ENCODE measurements at places on chromosomes 7 and 10. TPM values are rescaled to one million over a fixed set of nuclear protein-coding genes. Genes with fewer than 3 reads are reported as not detected.

GRCh38 chr7:91151916-91152315 lies 112.3 kb upstream of the FZD1 start:
- no peak for DNase-seq

- DNase-seq, result no peak
These were observed 422.6 kb upstream of the NUPR2 start for GRCh38 chr7:56538541-56539429.

DNA sequence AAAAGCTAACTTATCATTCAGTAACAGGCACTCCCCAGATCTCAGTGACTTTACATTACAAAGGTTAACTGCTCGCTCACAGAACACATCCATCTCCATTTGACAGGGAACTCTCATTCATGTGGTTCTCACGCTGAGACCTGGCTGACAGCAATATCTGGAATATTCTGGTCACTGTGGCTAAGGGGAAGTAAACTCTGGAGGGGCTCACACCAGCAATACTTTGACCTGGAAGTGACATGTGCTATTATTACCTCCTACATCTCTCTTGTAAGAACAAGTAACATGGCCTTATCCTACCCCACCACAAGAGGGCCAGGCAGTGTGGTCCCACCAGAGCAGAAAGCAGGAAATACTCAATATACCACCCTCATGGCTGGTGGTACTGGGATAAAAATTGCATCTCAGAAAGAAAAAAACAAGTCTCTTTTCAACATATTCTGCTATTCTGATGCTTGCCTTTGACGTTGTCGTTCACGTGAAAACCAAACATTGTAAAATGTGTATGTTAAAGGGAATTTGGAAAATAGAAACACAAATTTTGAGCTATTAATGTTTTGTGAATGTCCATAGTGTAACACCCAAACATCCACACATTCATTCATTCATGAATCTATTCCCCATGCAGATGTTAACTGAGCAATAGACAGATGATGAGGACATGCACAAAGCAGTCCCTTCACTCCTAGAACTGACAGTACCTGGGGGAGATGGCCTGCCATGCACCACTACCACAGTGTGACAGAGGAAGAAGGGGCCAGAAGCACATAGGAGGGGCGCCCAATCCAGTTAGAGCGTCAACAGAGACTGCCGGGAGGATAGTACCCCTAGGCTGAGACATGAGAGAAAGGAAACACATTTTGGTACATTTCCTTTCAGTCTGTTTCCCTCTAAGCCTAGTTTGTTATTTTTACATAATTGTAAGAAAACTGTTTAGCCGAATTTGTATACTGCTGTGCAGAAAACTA lies 166.0 kb upstream of the SP4 start:
- no peak for DNase-seq

- DNase-seq, result no peak
These were observed 615.8 kb downstream of the CCSER2 start for GRCh38 chr10:84944187-84944586.

- DNase-seq, result no peak
These were observed 68.4 kb upstream of the TMEM229A start for GRCh38 chr7:124101173-124101768.

DNA sequence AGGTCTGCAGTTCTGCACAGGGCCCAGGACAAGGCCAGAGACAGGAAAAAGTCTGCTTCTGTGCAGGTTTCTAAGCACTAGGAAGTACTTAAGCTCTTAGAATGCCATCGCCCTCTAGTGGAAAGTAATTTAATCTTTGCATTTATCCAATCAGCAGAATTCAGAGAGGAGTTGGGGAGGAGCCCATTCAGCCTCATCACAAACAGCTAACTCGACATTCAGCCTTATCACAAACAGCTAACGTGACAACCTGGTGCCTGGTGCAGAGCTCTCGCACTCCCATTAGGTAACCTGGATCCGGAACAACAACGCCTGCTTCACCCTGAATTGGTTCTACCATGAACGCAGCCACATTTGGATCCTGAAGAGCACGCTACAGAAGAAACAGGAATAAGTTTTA lies 15.2 kb downstream of the OAT start:
- no peak for DNase-seq

DNA sequence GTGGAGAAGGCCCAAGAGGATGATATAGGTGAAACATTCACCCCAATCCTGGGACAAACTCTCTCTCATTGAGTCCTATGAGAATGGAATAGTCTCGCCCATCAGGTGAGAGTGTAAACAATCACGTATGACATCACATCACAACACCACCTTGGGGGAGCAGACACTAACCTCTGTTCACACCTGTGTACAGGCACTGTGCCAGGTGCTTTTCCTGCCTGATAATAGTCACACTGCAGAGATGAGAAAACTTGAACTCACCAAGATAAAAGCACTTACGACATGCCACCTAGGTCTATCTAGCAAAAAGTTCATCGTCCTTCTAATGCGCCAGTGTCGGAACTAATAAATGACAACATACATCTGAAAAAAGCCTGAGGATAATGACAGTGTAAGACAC lies 187.8 kb downstream of the FAM107B start:
- no peak for DNase-seq

DNA sequence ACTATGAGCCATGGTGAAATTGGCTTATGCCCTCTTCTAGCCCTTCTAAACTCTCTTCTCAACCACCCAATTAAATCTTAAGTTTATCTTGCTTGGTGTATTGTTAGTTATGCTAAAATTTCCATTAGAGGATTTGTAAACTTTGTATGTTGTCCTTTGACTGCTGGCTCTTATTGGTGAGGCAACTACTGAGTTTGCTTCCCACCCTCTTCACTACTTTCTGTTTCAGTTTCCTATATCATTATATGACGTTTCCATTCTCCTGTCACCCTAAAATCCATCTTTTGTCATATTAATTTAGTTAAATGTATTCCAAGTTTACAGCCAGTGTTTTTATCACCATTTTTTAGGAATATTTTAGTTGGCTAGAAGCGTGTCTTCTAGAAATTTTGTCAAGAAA lies 80.9 kb upstream of the VWC2 start:
- no peak for DNase-seq

GRCh38 chr7:31663072-31663471 lies 23.9 kb upstream of the PPP1R17 start:
- DNase-seq, result no peak

DNA sequence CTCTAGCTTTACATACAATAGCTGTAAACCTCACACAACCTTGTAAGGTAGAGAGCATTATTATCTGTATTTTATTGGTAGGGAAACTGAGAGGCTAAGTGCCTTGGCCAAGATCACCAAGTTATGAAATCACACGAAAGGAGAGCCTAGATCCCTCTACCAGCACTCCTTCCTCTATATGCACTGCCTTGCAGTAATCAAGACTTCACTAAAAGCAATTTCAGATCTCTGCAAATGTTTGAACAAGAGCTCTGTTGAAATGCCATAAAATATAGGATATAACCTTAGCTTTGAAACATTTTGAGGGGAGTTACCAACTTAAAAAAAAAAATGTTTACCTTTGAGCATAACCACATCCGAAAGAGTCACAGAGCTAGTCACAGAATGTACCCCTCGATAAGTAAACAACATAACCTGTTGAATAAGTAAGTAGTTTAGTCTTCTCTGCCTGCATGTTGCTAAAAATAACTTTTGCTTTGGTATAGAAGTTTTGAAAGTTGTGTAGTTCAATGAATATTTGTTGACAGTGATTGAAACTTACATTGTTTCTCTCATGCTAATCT lies 709.4 kb downstream of the AUTS2 start:
- no peak for DNase-seq

DNA sequence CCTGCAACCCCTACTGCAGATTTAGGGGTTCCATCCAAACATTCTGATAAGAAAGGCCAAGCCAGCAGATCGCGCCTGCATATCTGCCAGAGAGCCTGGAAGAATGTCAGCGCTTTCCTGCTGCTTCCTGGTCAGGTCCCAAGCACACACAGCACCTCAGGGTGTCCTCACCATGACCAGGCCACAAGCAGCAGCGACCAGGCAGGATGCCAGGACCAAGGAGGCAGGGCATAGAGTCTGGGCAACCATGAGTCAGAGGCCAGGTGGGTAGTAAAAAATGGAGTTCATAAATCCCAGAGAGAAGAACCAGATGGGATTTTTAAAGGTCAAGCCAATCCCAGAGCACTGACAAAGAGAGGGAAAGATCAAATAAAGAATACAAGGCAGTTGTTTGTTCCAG lies 5.5 kb upstream of the FAM131B start:
- DNase-seq, result peak; percentile 85

GRCh38 chr10:23174074-23174976 lies 17.8 kb upstream of the PTF1A start:
- no peak for DNase-seq

DNA sequence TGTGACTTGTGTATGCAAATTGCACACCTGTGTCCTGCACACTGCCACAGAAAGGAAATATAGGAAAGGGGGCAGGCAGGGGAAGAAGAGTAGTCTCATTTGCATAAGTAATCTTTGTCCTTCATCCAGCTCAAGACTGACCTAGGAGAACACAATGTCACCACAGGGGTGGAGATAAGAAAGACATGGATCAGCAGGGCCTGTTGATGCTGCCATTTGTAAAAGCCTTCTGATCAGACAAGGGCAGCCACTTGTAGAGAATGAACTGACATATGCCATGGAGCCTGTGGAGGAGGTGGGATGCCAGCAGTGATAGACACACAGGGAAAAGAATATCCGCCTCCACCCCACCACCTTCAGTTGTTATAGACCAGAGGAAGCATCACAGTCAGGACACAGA lies 528.9 kb downstream of the HTR7 start:
- no peak for DNase-seq

The HTRA1 gene
- 119 TPM for total RNA-seq

The CFAP70 gene
- 1.8 TPM for total RNA-seq

The AGR2 gene
- total RNA-seq, result not detected

The NFE2L3 gene
- total RNA-seq, result 1.9 TPM

The ABCB4 gene
- total RNA-seq, result 0.49 TPM

The NRG3 gene
- 2.2 TPM for total RNA-seq

The OPALIN gene
- not detected for total RNA-seq

All from sigmoid colon (tissue), 7 donors.